Activated CD8-positive, alpha-beta memory T cell treated with anti-CD3 and anti-CD28 coated beads, Interleukin-2, amount 50 U/mL, for 4 hours (primary cell): ENCODE measurements at places on chromosomes 5 and 9.

GRCh38 chr5:180782748-180783147 is 19.9 kb downstream of the MGAT1 start:
- DNase-seq: no peak

DNA sequence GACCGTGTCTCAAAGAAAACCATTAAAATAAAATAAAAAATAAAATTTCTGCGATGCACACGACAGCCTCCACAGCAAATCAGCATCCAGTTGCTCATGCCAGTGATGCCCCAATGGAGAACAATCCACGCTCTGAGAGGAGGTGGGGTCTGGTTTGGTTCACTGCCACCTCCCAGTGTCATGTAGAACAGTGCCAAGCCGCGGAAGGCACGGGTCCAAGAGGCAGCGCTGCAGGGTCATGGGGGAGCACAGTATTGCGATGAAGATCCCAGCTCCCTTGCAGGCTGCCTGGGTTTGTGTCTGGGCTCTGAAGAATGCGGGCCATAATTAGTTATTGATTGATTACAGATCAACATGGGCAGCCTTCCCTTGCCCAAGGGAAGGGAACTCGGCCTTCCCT is 6.1 kb upstream of the CACFD1 start:
- no peak for DNase-seq

GRCh38 chr5:180370861-180371641 is 17.9 kb upstream of the GFPT2 start:
- no peak for DNase-seq

GRCh38 chr9:110536822-110537221 is 42.7 kb downstream of the SVEP1 start:
- no peak for DNase-seq

GRCh38 chr5:176534640-176535039 is 2.6 kb downstream of the RNF44 start:
- DNase-seq: no peak

- DNase-seq: no peak
Measured at GRCh38 chr9:69674716-69675438, 2.7 kb upstream of the APBA1 start.

DNA sequence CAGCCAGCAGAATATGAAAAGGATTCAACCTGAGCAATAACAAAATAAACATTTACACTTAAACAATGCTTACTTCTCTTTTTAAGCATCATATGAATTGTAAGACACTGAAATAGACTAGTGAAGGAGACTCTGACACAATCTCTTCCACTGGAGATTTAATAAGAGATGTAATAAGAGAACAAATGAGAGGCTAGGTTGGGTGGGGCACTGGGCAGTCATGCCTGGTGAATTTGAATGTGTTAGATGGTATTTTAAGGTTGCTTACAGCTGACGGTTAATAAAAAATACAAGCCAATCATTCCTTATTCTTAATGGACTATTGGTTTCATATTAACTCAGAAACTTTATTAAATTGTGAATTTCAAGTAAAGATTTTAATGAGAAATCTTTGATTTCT is 105.9 kb upstream of the TARS1 start:
- DNase-seq: no peak

GRCh38 chr5:157540707-157541446 is 34.7 kb downstream of the ADAM19 start:
- no peak for DNase-seq

DNA sequence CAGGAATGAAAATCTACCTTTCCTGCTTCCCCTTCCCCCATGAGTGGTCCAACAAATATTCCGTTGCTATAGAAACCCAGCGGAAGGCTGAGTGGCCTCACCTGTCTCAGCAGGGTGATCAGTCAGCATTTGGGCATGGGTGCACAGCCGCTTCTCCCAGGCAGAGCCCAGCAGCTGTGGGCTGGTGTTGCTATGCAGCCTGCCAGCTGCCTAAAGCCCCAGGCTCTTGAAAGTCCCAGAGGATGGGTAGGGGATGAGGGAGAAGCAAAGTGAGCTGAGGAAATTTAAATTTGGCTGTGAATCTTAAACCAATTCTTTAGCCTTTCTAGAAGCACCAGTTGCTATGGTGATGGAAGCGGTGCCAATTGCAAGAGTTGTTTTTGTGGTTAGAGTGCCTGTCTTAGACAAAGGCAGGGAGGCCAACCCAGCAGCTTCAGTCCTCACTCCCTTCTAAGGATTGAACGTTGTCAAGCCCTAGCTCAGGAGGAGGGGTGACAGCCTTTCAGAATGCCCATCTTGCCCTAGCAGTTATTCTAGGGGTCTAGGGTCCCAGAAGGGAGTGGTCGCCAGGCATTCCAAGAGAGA is 151.5 kb upstream of the PITX1 start:
- no peak for DNase-seq

DNA sequence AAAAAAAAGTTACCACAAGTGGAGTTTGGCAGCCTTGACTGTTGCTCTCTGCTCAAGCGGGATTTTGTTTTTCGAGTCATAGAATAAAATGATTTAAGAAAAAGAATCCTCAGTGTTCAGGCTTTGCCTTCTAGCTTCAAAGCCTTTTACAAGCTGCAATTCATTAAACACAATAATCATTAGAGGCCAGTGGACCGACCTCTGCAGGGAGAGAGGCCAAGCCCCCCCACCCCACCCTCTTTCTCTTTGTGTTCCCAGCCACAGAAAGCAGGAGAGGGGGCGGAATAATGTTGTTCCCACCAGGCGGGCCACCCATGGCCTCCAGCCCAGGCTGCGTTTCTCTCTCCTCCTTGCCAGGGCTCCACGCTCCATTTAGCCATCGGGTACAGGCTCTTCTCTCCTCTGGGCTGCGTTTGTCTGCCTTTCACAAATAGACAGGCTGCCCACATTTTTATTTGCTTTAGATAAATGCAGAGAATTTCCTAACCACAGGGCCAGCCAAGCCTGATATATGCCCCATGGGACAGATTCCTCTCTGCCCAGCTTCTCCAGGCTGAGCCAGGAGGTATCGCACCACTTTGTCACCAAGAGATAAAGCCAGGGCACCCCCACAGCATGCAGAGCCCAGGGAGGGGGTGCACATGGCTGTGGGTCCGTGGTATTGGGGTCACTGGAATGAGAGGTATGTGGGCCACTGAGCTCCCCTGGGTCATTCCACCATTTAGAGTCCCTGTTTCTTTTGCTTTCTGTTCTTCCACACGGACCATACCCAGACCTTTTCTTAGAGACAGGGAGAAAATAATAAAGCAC is 318.8 kb downstream of the PIK3R1 start:
- no peak for DNase-seq

DNA sequence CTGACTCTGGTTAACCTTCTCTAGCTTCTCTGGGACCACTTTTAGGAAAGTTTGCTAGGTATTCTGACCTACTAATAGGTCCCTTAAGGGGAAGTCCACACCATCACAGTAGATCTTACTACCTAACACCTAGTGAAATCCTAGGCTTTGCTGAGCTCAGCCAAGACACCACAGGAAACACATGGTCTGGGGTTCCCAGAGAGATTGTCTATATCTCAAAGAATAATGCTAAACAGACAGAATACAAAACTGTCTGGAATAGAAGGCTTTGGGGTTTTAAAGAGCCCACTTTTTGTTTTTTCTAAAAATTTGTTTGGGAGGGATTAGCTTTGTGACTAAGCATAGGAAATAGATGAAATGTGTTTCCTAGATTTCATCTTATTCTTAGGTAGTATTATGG is 395.1 kb downstream of the ARHGEF28 start:
- DNase-seq: no peak

- no peak for DNase-seq
Measured at GRCh38 chr9:96044401-96044800, 168.9 kb downstream of the ERCC6L2 start.

DNA sequence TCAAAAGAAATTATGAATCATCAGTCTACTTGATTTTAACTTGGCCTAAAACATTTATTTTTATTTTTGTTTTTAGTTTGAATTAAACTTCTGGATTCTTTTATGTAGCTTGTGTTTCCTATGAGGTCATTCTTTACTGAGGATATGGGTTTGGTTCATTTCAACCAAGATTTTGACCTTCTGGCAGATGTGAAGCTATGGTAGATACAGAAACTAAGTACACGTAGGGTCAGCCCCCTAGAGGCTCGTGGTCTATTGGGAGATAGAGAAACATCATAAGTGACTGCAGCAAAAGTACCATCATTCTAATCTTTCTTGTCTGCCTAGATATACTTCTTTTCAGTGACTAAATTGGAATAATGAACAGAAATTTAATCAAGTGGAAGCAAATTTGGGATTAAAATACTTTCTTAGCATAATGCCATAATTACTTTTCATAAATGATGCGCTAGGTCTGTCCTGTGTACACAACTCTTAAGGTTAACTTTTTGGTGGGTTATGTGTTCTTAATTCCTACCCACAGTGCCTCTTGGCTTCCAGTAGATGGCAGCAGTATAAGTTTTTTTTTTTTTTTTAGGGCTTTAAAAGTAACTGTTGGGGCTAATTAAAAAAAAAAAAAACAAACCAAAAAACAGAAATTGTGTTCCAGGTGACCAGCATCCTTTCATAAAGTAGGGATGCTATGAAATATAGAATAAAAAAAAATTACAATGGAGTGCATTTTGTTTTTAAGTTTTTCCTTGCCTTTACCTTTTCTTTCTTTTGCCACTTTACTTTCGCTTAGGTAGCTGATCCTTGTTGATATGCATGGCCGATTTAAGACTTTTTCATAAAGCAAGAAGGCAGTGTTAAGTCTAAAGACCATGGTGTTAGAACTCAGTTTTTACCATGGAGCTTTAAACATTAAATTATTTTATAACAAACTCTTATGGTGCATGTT is 49.9 kb downstream of the LRRTM2 start:
- DNase-seq: no peak

GRCh38 chr5:145787507-145787906 is 47.6 kb downstream of the PRELID2 start:
- no peak for DNase-seq

GRCh38 chr5:134041570-134042411 is 37.0 kb upstream of the VDAC1 start:
- no peak for DNase-seq
